ENCODE measurements at places on chromosomes 4 and X.

- DNase-seq: no peak
Observed at GRCh38 chr4:109682875-109683274, 20.4 kb downstream of the CASP6 start.

- DNase-seq: no peak
Observed at GRCh38 chrX:68840256-68840655, 11.4 kb downstream of the EFNB1 start.

DNA sequence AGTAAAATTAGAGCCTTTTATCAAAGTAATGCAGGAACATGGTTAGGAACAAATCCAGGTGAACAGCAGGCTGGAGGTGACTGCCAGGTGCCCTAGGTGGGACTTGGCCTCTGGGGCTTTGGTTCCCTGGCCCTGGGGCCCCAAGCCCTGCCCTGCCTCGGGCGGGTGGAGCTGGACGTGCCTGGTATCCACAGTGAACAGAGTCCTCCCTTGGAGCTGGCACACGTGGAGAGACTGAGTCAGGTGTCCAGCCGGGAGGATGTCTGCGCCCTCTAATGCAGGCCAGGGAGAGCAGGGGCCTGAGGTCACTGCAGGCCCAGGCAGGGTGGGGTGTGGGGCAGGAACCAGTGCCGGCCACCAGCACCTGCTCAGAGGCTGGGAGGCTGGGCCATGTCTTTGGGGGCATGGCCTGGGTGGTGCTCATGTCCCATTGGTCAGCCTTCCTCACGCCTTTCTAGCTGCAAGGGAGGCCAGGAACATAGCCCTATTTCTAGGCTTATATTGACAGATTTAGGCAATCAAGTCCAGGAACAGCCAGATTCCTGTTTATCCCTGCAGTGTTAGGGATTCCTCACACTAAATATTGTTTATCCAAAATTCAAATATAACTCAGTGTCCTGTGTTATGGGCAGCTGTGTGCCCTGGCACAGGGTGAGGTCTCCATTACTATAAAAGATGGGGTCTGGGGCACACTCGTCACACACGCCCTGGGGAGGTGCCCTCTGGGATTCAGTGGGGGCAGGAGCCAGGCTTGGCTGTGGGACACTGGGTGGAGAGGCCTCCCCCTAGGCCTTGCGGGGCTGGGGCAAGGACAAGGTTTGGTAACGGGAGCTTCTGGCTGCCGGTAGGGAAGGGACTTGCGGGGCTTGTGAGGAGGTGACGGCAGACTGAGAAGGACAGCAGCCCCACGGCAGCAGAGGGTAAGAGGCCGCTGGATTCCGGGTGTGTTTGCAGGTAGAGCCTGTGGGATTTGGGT lies 14.3 kb upstream of the NAT8L start:
- no peak for DNase-seq

GRCh38 chrX:71131510-71131909 lies 13.1 kb downstream of the MED12 start:
- no peak for DNase-seq

All from stimulated activated CD8-positive, alpha-beta memory T cell treated with anti-CD3 and anti-CD28 coated beads, Interleukin-15, amount 100 ng/mL, for 48 hours (primary cell).